NCI-H1694 treated with DMSO at 0.1 percent for 48 hours (cell line): ENCODE measurements at places on chromosomes 16 and 17.

DNA sequence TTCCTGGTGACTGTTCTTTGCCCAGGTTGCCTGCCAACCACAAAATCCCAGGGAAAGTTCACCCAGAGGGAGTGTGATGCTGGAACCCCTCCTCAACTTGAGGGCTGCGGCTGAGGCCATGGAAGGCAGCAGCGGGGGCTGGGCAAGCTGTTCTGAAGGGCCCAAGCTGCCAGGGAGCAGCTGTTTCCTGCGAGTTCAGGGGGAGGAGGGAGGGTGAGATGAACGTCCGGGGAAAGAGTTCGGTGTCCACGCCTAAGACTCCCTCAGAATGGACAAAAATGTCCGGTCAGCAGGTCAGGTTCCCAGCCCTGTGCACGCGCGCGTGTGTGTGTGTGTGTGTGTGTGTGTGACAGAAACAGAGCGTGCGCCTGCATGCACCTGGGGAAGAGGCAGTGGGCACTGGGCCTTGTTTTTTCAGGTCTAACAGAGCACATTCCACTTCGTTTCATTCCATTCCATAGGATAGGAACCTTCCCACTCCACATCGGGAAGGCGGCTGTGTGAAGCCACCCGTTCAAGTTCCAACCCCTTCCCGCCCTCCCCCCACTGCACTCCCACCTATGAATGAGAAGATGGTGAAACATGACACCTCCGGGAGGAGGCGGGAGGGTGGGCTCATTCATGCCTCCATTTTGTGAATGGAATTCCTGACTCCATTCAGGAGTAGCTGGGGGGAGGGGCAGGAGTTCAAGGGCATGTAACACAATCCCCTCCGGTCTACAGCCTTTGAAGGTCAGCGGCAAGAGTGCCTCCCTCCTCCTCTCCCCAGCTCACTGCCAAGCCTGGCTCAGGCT is 15.7 kb downstream of the ETV4 start:
- peak; percentile 66 for DNase-seq

DNA sequence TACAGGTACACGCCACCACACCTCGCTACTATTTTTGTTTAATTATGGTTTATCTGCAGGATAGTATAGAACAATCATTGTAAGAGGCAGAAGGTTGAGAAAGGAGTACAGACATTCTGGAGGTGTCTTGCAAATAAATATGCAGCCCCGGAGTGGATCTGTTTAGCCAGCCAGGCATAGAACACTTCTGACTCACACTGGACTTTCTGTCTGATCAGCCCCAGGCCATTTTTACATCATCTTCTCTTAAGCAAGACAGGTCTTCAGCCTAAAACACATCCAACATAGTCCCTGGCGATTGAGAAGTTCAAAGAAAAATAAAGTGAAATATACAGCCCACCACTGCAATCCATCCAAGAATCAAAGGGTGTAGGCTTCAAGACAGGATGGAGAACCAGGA is 81.4 kb downstream of the XYLT1 start:
- no peak for DNase-seq

DNA sequence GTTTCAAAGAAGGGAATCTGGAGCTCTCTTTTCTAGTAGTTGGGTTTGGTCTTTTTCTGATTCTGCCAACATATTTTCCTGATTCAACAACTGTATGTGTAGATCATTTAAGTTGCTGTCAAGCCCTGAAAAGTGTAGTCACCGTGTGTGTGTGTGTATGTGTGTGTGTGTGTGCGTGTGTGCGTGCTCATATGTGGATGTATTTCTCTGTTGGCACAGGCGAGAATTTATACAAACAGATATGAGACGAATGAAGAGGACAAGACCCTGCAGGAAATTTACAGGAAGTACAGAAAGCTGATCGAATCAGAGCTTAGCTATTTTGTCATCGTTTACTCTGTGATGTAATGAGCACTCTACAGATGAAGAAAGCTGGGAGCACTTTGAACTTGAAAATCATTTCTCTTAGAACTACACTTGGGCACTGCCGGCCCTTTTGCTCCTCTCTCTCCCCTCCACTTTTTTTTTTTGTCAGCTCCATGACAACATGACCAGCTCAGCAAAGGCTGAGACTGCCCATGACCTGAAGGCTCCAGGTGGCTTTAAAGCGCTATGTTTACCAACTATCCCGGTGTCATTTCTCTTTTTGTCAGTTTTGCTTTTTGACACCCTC is 11.2 kb downstream of the FBXO39 start:
- no peak for DNase-seq

DNA sequence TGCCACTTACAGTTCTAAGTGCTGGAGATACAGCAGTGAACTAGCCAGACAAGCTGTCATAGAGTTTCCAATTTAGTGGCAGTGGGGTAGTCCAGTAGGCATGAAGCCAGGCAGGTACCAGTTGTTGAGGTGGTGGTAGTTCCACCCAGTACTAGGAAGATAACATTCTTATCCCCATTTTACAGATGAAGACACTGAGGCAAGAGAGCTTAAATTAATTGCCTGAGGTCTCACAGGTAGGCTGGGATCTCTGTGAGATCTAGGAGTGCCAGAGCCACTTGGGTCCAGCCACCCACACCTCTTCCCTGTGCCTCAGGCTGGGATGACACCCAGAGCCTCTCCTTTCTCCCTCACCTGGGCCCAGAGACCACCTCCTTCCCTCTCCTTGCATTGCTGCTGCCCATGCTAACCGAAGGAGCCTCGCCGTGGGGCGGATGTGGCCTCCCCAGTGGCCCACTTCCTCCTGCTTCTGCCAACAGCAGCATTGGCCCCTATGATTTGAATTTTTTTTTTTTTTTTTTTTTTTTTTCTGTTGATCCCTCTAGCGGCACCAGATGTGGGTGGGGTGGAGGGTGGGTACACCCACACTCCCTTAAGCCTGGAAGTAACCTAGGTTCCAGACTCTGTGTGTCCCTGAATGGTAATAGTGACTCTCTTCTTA is 114.0 kb downstream of the PRKCB start:
- no peak for DNase-seq

GRCh38 chr17:68800751-68801150 is 154.4 kb downstream of the ABCA8 start:
- DNase-seq, result no peak

- DNase-seq, result no peak
Measured at GRCh38 chr17:17058304-17058703, 16.0 kb downstream of the MPRIP start.

DNA sequence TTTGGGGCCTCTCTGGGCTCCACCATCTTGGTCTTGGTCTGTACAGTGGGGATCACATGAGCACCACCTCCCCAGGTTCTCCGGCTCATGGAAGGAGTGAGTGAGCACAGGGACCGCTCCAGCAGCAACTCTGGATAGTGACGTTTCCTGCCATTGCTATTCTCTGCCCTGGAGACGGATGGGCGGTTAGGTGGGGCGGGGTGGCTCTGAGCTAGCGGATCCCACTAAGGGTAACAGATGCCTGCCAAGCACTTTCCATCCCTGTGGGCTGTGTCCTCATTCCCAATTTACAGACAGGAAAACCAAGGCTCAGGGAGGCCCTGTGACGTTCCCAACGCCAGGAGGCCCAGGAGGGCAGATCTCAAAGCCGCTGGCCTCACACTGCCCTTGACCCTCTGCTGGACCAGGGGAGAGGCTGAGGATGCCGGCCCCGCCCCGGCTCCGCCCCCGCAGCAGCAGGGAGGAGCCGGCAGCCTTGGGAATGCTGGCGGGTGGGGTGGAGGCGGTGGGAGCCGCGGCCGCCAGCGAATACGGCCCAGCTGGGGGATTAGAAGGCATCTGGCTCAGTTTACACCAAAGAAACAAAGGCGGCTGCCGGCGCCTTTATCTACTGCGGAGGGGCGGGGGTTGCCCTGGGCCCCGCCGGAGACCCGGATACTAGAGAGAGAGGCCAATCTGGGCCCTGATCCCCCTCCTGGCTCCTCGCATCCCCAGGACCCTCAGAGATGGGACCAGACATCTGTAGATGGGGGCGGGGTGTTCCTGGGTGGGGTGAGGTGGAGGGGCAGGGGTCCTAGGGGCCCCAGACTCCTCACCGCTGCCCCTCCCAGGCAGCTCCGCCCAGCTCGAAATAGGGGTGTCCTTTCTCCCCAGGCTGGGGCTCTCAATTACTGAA is 122.3 kb upstream of the CIBAR2 start:
- peak; percentile 80 for DNase-seq

- DNase-seq, result no peak
Measured at GRCh38 chr17:67520252-67520906, 143.3 kb downstream of the PITPNC1 start.

- no peak for DNase-seq
Measured at GRCh38 chr17:6153375-6153774, 83.2 kb downstream of the WSCD1 start.

GRCh38 chr17:72171703-72172667 is 51.2 kb downstream of the SOX9 start:
- peak; percentile 54 for DNase-seq

GRCh38 chr17:30296499-30297080 is 4.8 kb upstream of the BLMH start:
- no peak for DNase-seq

DNA sequence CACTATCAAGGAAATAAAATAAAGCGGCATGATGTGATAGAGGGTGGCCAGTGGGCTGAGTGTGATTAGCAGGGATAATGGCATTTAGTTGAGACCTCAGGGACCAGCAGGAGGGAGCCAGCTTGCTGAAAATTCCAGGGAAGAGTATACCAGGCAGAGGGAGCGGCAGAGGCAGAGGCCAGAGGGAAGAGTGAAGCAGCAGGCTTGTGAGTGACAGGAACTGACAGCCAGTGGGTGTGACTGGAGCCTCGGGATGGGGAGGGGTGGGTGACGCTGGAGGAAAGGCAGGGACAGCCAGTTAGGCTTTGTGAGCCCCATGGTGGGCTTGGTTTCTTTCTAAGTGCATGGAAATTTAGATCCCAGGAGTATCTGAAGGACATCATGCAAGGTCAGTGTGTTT is 209.7 kb upstream of the CACNG3 start:
- no peak for DNase-seq

- no peak for DNase-seq
Measured at GRCh38 chr16:15973421-15973820, 24.0 kb downstream of the ABCC1 start.

DNA sequence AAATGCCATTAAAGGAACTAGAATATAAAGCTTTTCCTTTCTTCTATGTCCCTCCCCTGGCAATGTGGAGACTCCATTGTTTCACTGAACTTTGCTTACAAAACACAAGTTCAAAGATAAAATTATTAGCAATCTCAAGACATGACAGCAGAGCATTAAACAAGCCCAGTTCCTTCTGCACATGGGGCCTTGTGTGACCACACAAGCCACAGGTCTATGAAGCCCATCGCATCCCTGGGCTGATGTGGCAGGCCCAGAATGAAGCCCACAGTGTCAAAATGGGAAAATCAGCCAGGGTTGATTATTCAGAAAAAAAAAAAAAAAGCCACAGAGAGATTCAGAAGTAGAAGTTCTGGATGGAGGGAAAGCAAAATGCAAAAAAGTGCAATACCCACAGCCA is 12.9 kb upstream of the SLC39A11 start:
- no peak for DNase-seq

- DNase-seq, result no peak
Measured at GRCh38 chr17:48445248-48445620, 15.2 kb upstream of the SKAP1 start.

DNA sequence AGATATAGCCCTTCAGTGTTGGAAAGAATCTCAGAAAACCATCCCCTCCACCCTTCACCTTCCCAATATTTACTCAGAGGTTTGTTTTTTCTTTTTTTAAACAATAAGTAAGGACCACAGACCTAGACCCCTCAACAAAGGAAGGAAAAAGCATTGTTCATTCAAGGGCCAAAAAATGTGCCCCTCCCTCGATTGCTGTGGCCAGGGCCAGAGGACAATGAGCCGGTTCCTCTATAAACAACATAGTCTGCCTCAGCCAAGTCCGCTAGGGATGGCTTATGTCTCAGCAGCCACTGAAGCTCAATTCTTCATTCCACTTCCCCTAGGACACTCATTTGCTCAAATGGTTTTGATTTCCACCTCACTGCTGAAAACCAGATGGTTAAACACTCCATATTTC is 24.0 kb downstream of the TRIM16 start:
- DNase-seq, result no peak

DNA sequence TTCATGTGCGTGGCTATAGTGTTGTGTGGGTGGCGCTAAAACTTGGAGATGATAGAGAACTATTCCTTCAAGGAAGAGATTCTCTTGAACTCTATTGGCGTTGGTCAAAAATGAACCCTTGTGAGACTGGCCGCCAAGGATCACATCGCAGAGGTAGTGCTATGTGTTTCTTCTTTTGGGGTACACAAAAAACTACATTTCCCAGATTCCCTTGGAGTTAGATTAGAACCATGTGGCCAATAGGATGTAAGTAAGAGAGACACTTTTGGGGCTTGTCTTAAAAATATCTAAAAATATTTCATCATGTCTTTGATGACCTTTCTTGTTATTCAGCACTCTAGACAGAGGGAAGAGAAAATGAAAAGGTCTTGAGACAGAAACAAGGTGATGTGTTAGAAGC is 25.4 kb upstream of the DYNLRB2 start:
- no peak for DNase-seq

GRCh38 chr17:35428229-35428628 is 4.1 kb downstream of the SLFN12 start:
- DNase-seq, result no peak

DNA sequence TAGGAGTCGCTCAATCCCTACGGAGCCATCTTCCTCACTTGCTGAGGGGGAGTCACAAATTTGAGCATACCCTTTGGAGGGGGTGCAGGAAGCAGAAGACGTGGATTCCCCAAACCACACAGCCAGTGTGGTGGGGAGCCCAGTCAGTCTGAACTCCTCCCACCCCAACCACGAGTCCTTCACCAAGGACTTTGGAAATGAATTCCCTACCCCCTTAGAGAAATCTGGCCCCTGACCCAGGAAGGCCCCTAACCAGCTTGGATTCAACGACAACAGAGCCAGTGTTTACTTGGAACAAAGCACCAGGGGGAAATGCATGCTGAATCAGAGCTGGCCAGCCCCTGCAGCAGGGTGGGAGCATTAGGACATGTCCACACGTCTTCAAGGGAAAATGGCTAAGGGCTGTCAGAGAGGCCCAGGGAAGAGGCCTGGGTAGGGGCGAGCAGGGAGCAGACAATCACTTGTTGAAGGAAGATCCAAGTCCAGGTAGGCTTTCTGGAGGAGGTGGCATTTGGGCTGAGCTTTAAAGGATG is 5.5 kb upstream of the TMEM92 start:
- no peak for DNase-seq

DNA sequence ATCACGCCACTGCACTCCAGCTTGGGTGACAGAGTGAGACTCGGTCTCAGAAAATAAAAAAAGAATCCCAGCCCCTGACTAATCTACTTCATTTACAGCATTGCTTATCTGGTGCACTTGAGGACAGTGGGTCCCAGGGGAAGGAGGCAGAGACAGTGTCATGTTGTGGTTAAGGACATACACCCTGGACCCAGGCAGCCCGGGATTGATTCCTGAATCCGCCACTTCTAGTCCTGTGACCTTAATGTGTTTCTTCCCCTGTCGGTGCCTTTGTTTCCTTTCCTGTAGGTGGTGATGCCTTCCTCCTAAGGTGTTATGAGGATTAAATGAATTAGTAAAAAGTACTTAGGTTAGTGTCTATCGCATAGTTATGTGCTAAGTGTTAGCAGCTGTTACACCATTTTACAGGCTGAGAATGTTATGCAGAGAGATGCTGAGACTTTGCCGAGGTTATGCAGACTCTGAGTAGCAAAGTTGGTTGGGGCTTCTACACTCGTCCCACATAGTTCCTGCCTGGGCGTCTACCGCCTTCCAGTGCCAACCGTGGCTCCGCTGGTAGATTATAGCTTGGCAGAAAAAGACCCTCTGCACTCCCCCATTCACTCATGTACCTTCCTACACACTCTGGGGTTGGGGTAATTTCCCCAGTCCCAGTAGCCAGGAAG is 74.8 kb downstream of the RAB11FIP4 start:
- no peak for DNase-seq
